H4 (cell line): ENCODE measurements at places on chromosomes 11 and 22. TPM values are rescaled to one million over a fixed set of nuclear protein-coding genes. Genes with fewer than 3 reads are reported as not detected.

DNA sequence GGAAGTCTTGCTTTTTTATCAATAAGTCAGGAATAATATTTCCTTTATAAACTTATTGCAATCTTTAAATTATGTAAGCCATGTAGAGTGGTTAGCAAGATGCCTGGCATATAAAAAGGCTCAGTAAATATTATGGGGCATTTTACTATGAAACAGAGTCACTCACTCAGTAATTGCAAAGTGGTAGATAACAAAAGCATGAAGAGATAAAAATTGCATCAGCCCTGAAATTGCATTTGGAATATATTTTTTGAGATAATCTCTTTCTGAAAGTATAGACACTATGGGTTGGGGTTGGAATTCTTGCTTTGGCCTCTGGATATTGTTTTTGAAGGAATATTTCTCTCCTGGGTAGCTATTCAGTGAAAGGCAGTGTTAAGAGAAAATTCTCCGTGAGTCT, 188.6 kb downstream of the JRKL start:
- no peak for DNase-seq

GRCh38 chr11:65982824-65983588, 19.0 kb downstream of the EIF1AD start:
- no peak for DNase-seq

GRCh38 chr22:25495285-25495684, 69.2 kb upstream of the GRK3 start:
- DNase-seq: no peak

DNA sequence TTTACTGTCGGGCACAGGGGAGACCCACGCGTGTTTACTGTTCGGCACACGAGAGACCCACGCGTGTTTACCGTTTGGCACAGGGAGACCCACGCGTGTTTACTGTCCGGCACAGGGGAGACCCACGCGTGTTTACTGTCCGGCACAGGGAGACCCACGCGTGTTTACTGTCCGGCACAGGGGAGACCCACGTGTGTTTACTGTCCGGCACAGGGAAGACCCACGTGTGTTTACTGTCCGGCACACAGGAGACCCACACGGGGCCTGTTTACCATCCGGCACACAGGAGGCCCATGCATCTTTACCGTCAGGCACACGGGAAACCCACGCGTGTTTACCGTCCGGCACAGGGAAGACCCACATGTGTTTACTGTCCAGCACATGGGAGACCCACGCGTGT, 525.1 kb downstream of the BRD1 start:
- DNase-seq: no peak

- no peak for DNase-seq
Observed at GRCh38 chr11:11356842-11357241, 3.8 kb upstream of the CSNK2A3 start.

- no peak for DNase-seq
Observed at GRCh38 chr11:1755692-1756561, 5.5 kb upstream of the IFITM10 start.

DNA sequence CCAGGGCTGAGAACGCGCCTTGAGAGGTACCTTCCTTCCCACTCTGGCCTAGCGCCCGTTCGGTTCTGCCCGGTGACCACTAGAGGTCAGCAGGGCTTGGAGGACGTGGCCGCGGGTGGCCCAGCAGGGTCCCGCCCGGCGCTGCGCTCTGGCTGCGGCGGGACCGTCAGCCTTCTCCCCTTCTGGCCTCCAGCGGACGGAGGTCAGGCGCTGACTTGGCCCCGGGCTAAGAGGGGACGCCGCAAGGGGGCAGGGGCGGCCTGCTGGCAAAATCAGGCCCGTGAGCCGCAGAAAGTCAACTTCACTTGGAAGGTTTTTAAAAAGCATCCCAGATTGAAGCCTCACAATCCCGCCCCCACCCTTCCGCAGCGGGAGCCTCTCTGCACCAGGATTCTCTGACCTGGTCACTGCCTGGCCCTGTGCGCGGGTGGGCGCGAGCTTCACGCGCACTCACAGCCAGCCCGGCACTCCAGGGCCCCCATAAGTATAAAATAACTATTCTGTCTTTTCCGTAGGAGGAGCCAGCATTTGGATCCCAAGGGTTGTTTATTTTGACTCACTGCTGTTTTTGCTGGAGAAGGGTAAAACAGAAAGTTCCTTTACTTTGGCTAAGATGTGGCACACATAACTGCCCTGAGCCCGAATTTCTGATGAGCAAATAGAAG, 23.2 kb upstream of the ZBTB16 start:
- peak; percentile 62 for DNase-seq

DNA sequence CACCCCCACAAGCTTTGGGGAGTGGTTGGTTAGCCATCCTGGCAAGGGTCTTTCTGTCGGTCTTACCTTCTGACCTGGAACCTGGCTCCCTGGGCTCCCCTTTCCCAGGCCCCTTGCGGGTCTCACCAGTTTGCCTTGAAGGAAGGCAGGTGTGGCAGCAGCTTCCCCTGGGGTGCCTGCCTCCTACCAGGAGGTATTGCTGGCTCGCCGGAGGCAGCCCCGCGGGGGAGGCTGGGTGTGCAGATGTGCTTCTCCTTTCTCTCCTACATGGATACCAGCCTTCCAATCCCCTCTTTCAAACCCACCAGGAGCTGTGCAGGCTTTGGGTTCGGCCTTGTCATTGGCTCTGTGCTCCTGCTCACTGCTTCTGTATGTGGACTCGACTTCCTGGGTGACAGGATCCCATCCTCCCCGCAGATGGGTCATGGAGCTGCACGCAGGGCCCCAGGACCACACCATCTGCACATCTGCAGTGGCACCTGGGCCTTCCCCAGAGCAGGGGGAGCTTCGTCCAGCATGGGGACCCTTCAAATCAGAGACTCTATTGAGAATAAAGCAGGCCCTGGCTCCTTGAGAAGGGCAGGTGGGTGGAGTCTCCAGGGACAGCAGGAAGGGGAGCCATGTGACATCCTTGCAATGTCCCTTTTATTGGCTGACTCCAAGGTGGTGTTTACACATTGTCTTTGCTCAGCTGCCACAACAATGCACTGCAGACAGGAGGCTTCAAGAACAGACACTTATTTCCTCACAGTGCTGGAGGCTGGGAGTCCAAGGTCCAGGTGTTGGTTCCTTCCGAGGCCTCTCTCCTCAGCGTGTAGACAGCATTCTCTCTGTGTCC, 592.0 kb downstream of the BRD1 start:
- DNase-seq: no peak

DNA sequence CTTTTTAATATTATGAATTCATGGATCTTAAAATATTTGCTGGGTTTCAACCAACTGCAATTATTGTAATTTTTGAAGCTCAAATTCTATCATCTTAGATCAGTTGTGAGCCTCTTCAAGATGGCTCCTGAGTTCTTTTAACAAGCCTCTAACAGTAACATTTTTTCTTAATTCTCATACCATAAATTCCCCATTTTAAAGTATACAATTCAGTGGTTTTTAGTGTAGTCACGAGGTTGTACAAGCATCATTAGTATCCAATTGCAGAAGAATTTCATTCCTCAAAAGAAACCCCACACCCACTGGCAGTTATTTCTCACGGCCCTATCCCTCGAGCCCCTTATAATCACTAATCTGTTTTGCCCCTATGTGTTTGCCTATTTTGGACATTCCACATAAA, 270.8 kb downstream of the SBF2 start:
- DNase-seq: no peak

DNA sequence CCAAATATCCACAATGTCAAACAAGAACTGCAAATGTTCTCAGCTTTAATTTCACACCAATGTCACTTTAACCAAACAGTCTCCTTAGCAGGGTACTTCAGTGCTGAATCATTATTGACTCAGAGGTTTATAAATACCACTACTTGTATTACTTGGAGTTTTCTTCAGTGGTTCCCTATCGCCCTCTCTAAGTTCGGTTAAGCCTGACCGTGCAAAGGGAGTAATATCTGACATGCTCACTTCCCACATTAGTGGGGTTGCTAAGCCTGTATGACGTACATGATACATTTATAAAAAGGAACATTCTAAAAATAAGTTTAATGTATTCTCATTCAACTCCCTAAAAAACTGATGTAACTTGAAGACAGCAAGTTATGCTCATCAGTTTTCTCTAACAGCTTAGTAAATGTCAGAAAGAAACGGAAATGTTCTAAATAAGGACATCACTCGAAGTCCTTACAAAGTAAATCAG, 93.1 kb upstream of the ZC3H12C start:
- peak; percentile 83 for DNase-seq

DNA sequence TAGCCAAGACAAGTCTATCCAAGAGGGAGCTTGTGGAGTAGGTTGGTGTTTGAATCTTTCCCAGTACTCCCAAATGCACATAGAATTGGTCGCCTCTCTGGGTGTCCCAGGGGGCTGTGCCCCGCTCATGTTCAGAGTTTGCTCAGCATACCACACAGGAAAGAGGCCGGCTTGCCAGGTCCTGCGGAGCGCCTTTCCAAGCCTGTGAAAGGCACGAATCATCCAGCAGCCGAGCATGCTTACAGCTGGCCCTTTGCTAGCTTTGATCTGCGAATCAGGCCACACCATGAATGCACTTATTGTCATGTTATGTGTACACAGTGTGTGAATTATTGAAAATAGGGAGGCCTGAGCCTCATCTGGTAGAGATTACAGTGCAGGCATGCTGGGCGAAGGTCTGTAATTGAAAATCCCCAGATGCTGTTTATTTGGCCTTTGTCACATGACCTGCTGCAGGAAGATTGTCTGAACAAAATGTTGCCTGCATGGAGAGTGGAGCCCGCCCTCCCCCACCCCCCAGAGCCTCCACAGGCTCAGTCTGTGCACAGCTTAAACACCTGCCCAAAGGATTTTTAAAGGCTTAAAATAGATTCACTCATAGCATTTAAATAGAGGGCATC, 163.3 kb upstream of the RASSF10 start:
- peak; percentile 32 for DNase-seq

OR5D18 gene
- total RNA-seq: not detected in 2 replicates

TMPRSS13 gene
- total RNA-seq: 0.33 TPM in 1 of 2 replicates, not detected in the other

ARHGAP8 gene
- 2.5 TPM in 1 of 2 replicates, not detected in the other for total RNA-seq

KCTD14 gene
- 0.77 TPM in 1 of 2 replicates, not detected in the other for total RNA-seq
